ENCODE measurements at places on chromosomes 7 and 10.

DNA sequence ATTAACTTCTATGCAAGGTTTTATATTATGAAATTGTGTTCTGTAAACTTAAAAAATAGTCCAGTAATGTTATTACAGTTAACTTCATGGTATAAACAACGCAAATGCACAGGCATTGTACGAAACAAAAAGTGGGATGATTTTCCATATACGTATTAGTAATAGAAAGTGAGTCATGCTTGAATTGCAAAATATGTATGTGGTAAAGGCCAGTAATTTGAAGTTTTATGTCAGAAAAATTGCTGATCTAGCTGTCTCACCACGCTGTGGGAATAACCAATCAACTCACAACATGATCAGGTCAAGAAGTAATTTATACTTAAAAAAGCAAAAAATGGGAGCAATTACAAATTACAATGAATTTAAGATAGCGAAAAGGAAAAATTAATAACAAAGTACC is 37.0 kb upstream of the GLI3 start:
- DNase-seq: no peak

- DNase-seq: no peak
These were observed 164.7 kb downstream of the ZMYND11 start for GRCh38 chr10:299969-300368.

- no peak for DNase-seq
These were observed 5.7 kb downstream of the ADARB2 start for GRCh38 chr10:1731592-1731991.

- DNase-seq: no peak
These were observed 206.3 kb downstream of the MDFIC start for GRCh38 chr7:115128154-115128553.

GRCh38 chr10:27531336-27531847 is 27.3 kb downstream of the RAB18 start:
- DNase-seq: no peak

GRCh38 chr7:48011323-48011722 is 17.6 kb downstream of the SUN3 start:
- no peak for DNase-seq

- DNase-seq: no peak
These were observed 341.2 kb downstream of the PTPRN2 start for GRCh38 chr7:158246272-158246959.
